ENCODE measurements at places on chromosomes 5 and 9.
A peak's percentile ranks its signal among the peaks of the same experiment; 100 is the strongest.

- DNase-seq, result no peak
Measured at GRCh38 chr9:79165020-79165780, 406.6 kb upstream of the TLE4 start.

DNA sequence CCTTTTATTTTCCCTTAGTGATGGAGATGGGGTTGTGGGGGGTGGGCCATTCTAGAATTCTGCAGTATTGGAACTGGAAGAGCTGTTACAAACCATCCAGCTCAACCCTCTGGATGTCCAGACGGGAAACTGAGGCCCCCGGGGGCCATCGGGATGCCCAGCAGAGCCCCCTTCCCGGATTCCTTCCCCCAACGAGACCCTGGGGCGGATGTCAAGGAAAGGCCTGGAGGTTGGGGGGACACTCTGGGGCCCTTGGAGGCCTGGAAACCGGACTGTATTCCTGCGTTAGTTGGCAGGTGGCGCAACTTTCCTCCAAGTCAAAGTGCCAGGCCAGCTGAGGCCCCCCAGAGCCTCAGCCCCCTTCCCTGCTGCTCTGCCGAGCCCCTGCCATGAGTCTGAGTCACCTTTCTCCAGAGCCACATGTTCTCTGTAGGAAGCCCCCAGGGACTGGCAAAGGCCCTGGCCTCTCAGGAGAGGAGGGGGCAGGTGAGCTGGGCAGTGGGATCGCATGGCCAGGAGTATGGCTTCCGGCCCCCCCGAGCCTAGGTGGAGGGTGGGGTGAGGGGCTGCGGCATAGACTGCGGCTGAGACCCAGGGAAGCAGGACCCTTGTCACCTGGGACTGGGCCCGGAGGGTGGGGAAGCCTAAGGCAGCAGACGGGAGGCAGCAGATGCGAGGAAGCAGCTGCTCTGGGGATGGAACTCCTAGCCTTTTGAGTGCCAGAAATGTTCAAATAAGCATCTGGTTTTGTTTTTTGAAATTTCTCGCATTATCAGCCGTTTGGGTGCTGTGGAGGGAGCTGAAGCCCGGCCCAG, 17.8 kb upstream of the FIBCD1 start:
- no peak for DNase-seq

- no peak for DNase-seq
Measured at GRCh38 chr5:157745041-157745456, 1.5 kb downstream of the LSM11 start.

- no peak for DNase-seq
Measured at GRCh38 chr5:72330712-72331111, 10.5 kb downstream of the PTCD2 start.

GRCh38 chr5:14025569-14026286, 81.2 kb upstream of the DNAH5 start:
- DNase-seq, result no peak

- no peak for DNase-seq
Measured at GRCh38 chr9:8346296-8346695, 546.7 kb upstream of the DMAC1 start.

DNA sequence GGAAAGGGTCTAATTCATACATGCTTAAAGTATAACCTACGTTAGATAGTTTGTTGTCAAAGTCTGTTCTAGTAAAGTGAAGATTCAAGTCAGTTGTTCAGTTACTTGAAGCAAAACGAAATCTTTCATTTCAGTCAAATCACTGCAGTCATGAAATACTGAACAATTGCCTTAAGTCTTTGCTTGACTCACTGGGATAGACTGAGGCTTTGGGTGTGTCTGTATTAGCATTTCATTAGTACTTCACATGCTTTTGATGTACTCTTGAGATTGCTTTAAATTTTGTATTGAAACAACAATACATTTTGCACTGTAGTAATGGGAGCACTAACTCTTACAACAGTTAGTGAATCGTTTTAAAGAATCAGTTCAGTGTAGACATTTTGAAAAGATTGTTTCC, 4.0 kb upstream of the CMYA5 start:
- DNase-seq, result no peak

DNA sequence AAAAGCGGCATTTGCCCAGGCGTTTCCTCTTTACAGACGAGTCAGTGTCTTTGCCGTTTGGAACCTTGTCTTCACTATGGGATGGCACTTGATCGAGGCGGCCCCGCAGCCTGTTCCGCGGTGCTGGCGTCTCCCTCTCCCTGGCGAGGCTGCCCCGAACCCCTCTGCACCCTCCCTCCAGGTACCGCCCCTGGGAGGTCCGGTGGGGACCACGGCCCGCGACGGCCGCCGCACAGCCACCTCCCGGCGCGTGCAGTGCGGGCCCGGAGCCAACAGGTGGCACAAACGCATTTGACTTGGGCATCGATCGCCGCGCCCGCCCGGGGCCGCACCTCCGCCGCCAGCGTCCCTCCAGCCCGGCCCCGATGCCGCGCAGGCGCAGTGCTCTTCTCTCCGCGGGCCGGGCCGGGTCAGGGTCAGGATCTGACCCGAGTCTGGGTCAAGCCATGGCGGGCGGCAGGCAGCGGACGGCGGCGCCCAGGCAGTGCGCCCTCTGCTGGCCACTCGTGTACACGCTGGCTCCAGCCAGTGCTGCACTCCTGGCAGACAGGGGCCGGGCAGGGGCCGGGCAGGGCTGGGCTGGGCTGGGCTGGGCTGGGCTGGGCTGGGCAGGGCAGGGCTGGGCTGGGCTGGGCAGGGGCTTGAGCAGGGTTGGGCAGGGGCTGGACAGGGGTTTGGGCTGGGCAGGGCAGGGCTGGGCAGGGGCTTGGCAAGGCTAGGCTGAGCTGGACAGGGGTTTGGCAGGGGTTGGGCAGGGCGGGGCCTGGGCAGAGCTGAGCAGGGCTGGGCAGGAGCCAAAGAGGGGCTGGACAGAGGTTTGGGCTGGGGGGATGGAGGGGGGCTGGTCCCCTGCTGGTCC, 155.8 kb upstream of the IRX4 start:
- peak; percentile 19 for DNase-seq

DNA sequence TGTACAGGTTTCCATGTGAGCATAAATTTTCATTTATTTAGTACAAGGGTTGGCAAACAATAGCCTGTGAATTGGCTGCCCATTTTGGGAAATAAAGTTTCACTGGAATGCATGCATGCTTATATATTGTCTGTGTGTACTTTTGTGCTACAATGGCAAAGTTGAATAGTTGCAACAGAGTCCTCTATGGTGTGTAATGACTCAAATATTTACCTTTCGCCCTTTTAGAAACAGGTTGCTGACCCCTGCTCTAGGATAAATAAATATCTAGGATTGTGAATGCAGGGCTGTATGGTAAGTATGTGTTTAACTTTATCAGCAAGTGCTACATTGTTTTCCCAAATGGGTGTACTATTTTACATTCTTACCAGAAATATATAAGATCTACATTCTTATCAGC, 47.2 kb downstream of the XRCC4 start:
- DNase-seq, result no peak

GRCh38 chr9:89375191-89375760, 57.0 kb downstream of the SECISBP2 start:
- DNase-seq, result no peak

DNA sequence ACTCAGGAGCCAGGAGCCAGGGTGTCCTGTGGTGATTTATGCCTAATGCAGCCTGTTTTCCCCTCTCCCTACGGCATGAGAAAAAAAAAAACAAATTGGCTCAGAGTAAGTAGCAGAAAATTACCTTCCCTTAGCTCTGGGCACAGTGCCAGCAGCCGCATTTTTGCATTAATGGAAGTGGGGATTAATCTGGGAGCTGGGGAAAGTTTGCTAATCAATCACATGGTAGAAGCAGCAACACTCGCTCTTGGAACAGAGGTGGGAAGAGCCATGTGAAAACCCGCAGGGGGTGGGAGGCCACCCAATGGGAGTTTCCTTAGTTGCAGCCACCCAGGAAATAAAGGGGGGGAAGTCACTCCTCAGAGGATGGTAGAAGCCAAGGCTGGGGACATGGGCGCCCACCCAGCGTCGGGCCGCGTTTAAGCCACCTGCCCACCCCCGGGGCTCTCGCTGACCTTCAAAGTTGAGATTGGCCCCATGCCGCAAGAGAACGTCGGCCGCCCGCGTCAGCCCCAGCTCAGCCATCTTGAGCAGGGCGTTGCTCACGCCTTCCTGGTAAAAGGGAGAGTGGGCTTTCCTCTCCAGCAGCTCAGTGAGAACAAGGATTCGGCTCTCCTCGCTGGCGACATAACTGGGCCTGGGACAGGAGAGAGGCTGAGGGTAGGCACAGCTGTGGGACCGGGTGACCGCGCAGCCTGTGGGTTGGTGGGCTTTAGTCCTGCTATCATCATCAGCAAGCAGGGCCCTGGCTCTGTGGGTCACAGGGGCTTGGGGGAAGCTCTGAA, 1.7 kb downstream of the ASB6 start:
- no peak for DNase-seq

All from stimulated activated CD8-positive, alpha-beta memory T cell treated with anti-CD3 and anti-CD28 coated beads, Interleukin-7, amount 100 ng/mL, for 1 hour (primary cell).